Sigmoid colon (tissue), 7 donors: ENCODE measurements at places on chromosomes 2 and 18. TPM values are rescaled to one million over a fixed set of nuclear protein-coding genes. Genes with fewer than 3 reads are reported as not detected.
A peak's percentile ranks its signal among the peaks of the same experiment; 100 is the strongest.

Gene SGO2
- 1.1 TPM for total RNA-seq

DNA sequence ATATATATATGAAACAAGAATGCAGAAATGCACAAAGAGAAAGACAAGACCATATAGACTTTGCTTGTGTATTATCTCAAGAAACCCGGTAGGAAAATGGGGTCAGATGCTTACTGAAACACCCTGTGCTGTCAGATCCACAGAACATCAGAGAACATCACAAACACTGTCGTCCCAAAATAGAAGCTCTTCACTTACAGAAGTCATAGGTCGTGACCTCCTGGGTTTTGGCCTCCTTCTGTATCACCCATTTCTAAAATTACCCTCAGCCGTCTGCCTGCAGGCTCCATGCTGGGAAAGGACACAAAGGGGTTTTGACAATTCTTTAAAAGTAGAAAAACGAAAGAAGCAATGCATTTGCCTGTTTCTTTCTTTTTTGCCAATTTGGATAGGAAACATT, 137.9 kb downstream of the PAX3 start:
- H3K27ac ChIP-seq = no peak overlapping the region
- H3K36me3 ChIP-seq = no peaks in the 10 kb centered on the region
- H3K27me3 ChIP-seq = no peaks in the 10 kb centered on the region
- H3K4me1 ChIP-seq = no peaks in the 10 kb centered on the region

GRCh38 chr2:150802635-150803034, 315.2 kb upstream of the RND3 start:
- no peaks in the 10 kb centered on the region for H3K4me1 ChIP-seq
- no peak overlapping the region for H3K27ac ChIP-seq
- no peak for DNase-seq

Gene TRABD2A
- 3.6 TPM for total RNA-seq

DNA sequence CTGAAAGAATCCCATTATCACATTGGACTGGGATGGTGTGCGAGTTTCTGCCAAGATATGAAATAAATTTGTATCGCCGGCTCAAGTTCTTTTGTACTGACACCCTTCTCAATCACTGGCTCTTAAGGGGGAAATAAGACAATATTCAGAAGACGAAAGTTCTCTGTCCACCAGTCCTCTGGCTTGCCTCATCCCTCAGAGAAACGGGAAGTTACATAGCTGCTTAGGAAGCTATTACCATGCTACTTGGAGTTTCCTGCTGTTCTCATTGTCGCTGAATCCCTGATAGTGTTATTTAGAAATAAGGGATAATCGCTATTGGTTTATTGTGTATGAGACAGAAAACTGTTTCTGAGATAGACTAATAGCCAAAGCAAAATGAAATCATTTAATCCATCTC, 205.0 kb upstream of the ZNF521 start:
- H3K4me1 ChIP-seq = peaks cover 28% of the 10 kb centered on the region
- no peaks in the 10 kb centered on the region for H3K36me3 ChIP-seq
- no peak overlapping the region for H3K27ac ChIP-seq
- H3K27me3 ChIP-seq = no peaks in the 10 kb centered on the region

Gene IL1RL1
- total RNA-seq = 10.7 TPM

- no peaks in the 10 kb centered on the region for H3K27me3 ChIP-seq
- DNase-seq = no peak
- no peak overlapping the region for H3K27ac ChIP-seq
- H3K4me3 ChIP-seq = no peak overlapping the region
- H3K36me3 ChIP-seq = no peaks in the 10 kb centered on the region
Measured at GRCh38 chr2:60379684-60380083, 173.8 kb downstream of the BCL11A start.

Gene METAP1D
- total RNA-seq = 14.4 TPM

DNA sequence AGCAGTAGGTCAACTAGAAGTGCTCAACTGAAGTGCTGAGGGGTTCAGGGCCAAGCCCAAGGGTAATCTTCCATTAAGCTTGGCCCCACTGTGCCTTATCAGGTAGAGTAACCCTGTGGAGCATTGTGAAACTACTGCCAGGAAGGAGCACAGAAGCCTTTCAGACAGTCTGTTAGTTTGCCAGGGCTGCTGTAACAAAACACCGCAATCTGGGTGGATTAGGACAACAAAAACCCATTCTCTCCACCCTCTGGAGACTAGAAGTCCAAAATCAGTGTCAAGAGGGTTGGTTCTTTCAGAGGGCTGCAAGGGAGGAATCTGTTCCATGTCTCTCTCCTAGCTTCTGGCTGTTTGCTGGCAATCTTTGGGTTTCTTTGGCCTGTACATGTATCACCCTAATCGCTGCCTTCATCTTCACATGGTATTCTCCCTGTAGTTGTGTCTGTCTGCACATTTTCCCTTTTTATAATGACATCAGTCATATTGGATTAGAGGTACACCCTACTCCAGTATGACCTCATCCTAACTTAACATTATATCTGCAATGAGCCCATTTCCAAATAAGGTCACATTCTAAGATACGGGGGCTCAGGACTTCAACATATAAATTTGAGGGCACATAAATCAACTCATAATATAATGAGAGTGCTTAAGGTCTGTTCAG, 21.2 kb downstream of the VIT start:
- no peaks in the 10 kb centered on the region for H3K36me3 ChIP-seq
- no peaks in the 10 kb centered on the region for H3K27me3 ChIP-seq
- no peaks in the 10 kb centered on the region for H3K4me1 ChIP-seq

GRCh38 chr2:51918113-51918512, 886.2 kb upstream of the NRXN1 start:
- H3K36me3 ChIP-seq = no peaks in the 10 kb centered on the region
- H3K4me1 ChIP-seq = no peaks in the 10 kb centered on the region
- DNase-seq = no peak
- H3K4me3 ChIP-seq = no peak overlapping the region

Gene HEATR5B
- total RNA-seq = 23.0 TPM

GRCh38 chr2:43222475-43223309, 3.7 kb downstream of the ZFP36L2 start:
- H3K36me3 ChIP-seq = peaks cover 17% of the 10 kb centered on the region
- H3K27me3 ChIP-seq = no peaks in the 10 kb centered on the region
- peak overlapping the region; percentile 96 for H3K4me3 ChIP-seq
- peak overlapping the region; percentile 100 for H3K27ac ChIP-seq
- no peaks in the 10 kb centered on the region for H3K4me1 ChIP-seq

DNA sequence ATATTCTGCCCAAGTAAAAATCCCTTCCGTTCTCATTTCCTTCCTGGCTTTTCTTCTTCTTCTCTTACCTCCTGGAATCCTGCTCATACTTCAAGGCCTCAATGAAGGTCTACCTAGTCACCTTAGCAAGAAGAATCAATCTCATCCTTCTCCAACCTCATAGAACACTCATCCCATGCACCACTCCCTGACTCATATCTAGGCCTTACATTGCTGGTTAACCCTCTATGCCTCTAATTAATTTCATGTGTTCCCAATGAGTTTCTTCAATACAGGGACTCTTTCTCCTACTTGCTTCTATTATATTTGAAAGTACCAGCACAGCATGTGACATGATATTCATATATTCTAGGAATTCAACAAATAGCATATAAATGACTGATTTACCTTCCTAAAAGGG, 63.0 kb downstream of the BCL11A start:
- DNase-seq = no peak
- H3K27me3 ChIP-seq = no peaks in the 10 kb centered on the region
- H3K36me3 ChIP-seq = no peaks in the 10 kb centered on the region
- H3K4me3 ChIP-seq = no peak overlapping the region
- H3K4me1 ChIP-seq = no peaks in the 10 kb centered on the region

Gene COLEC12
- 17.5 TPM for total RNA-seq

GRCh38 chr2:120317916-120318315, 28.0 kb upstream of the INHBB start:
- H3K27me3 ChIP-seq = no peaks in the 10 kb centered on the region
- no peaks in the 10 kb centered on the region for H3K36me3 ChIP-seq
- H3K4me3 ChIP-seq = no peak overlapping the region
- H3K27ac ChIP-seq = no peak overlapping the region
- H3K4me1 ChIP-seq = peaks cover 18% of the 10 kb centered on the region
- DNase-seq = no peak

GRCh38 chr2:42909966-42910365, 117.6 kb upstream of the HAAO start:
- peaks cover 53% of the 10 kb centered on the region for H3K4me1 ChIP-seq
- no peaks in the 10 kb centered on the region for H3K27me3 ChIP-seq
- H3K36me3 ChIP-seq = no peaks in the 10 kb centered on the region
- DNase-seq = no peak
- H3K4me3 ChIP-seq = no peak overlapping the region

Gene MEP1B
- total RNA-seq = not detected

DNA sequence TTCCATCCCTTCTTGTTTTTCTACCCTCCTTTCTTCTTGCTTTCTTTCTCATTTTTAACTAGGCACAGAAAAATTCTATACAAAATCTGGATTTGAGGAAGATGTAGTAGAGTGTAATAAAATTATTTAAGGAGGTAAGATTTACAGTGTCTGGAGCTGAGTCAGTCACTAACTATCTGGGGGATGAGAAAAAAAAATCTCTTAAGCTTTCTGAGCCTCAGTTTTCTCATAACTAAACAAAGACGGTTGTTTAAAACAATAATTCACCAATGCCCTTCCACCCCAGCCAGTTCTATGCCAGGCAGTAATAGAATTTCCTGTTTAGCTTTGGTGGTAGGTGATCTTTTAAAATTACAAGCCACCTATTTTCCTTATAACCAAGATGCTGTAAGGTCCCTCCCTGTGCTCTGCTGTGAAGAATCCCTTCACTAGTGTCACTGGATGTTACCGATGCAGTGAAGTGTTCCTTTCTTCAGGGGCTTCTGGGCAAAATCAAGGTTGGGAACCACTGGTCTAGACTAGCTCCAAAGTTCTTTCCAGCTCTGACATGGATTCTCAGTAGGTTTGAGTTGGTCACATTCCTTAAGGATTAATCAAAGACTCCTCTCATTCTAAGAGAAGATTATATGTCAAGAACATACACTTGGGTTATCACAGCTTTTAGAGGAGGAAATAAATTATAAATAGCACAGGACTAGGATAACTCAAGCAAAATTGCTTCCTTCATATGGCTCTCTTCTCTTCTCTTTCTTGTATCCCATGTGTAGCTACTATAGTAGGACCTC, 289.0 kb downstream of the CDH2 start:
- no peak overlapping the region for H3K27ac ChIP-seq
- H3K36me3 ChIP-seq = no peaks in the 10 kb centered on the region
- no peak for DNase-seq
- H3K27me3 ChIP-seq = no peaks in the 10 kb centered on the region
- H3K4me1 ChIP-seq = no peaks in the 10 kb centered on the region
- H3K4me3 ChIP-seq = no peak overlapping the region

DNA sequence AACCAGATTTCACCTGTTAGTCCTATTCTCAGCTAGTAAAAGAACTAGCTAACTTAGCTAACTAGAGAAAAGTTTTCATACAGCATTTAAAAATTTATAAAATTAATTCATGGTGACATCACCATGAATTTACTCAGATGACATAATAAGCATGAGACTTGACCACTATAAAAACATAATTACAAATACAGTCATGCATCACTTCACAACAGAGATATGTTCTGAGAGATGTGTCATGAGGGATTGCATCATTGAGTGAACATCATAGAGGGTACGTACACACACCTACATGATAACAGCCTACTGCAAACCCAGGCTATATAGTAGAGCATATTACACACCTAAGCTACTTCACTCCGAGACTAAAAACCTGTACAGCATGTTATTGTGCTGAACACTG, 481.3 kb upstream of the CHAC2 start:
- no peaks in the 10 kb centered on the region for H3K4me1 ChIP-seq
- no peaks in the 10 kb centered on the region for H3K27me3 ChIP-seq
- H3K27ac ChIP-seq = no peak overlapping the region
- H3K36me3 ChIP-seq = no peaks in the 10 kb centered on the region
- H3K4me3 ChIP-seq = no peak overlapping the region

Gene KLHL41
- total RNA-seq = 2.2 TPM

- no peak for DNase-seq
- H3K4me3 ChIP-seq = no peak overlapping the region
- H3K36me3 ChIP-seq = peaks cover 6% of the 10 kb centered on the region
- no peak overlapping the region for H3K27ac ChIP-seq
Measured at GRCh38 chr2:166240387-166241313, 112.8 kb upstream of the SCN1A start.

DNA sequence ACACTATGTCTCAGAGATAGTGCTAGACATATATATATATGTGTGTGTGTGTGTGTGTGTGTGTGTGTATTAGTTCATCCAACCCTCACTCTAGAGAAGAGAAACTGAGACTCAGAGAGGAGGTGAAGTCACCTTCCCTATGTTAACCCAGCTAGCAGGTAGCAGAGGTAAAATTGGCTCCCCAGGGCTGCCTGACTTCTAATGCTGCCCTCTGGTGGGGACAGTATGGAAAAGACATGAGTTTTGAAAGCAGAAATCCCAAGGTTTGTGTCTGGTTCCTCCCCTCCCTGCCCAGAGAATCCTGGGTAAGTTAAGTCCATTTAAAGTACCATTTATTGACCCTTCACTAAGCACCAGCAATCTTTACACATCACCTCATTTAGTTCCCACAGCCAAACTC, 137.7 kb downstream of the THNSL2 start:
- H3K27me3 ChIP-seq = no peaks in the 10 kb centered on the region
- DNase-seq = no peak
- H3K4me1 ChIP-seq = no peaks in the 10 kb centered on the region
- no peak overlapping the region for H3K4me3 ChIP-seq

DNA sequence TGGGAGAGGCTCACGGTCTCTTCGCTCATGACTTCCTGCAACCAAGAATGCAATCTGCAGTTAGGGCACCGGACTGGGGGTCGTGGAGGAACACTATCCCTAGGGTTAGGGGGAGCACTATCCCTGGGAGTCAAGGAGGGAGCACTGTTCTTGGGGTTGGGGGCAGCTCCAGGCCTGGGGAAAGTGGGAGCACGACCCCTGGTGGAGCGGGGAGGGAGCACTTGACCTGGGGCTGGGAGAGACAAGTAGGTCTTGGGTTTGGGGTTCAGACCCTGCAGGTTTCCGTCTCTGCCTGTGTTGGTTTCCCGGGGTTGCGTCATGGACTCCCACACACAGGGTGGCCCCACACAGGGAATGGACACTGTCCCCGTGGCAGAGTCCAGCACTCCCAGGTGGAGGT, 133.6 kb downstream of the TPO start:
- DNase-seq = no peak
- H3K4me1 ChIP-seq = peaks cover 15% of the 10 kb centered on the region
- H3K4me3 ChIP-seq = no peak overlapping the region
- H3K27ac ChIP-seq = no peak overlapping the region
- H3K27me3 ChIP-seq = no peaks in the 10 kb centered on the region

DNA sequence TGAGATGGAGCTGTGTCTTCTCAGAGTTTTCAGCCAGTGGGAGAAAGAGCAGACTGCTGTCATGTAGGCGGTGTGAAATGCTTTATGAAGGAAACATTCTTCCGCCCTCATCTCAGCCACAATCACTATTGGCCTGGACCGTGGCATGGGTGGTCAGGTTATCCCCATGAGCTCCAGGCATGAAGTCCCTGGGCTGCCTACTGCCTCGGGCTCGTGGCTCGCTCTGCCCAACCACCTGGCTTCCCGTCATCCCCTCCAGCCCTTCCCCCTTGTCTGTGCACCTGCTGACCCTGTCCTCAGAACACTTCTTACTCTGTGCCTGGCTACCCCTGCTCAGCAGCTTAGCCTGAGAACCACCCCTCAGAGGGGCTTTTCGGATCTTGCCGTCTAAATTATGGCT, 15.5 kb downstream of the COLEC11 start:
- H3K4me3 ChIP-seq = no peak overlapping the region
- H3K36me3 ChIP-seq = no peaks in the 10 kb centered on the region
- no peaks in the 10 kb centered on the region for H3K27me3 ChIP-seq
- no peaks in the 10 kb centered on the region for H3K4me1 ChIP-seq
- H3K27ac ChIP-seq = no peak overlapping the region

Gene CAPN14
- total RNA-seq = not detected
